CD4-positive, alpha-beta T cell treated with Interleukin-12 subunit alpha and Interleukin-12 subunit beta, for 1 hour (primary cell): ENCODE measurements at places on chromosomes 11 and 22.
A peak's percentile ranks its signal among the peaks of the same experiment; 100 is the strongest.

DNA sequence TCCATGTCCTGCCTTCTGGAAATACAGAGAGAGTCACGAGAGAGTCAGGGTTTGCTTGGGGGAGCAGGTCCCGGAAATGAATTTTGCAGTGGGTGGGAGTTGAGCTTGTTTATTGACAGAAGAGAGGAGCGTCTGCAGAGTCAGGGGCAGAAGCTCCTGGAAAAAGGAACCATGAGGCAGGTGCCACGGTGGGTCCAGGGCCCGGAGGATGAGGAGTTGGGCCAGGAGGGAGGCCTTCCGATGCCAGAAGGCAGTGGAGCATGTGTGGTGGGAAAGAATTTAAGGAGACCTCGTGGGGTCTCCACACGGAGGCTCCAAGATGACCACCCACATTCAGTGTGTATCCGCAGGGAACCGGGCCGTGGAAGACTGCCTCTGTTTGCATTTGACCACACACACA lies 461.2 kb downstream of the BRD1 start:
- DNase-seq, result no peak

- DNase-seq, result no peak
Measured at GRCh38 chr22:18050065-18050464, 25.7 kb upstream of the MICAL3 start.

DNA sequence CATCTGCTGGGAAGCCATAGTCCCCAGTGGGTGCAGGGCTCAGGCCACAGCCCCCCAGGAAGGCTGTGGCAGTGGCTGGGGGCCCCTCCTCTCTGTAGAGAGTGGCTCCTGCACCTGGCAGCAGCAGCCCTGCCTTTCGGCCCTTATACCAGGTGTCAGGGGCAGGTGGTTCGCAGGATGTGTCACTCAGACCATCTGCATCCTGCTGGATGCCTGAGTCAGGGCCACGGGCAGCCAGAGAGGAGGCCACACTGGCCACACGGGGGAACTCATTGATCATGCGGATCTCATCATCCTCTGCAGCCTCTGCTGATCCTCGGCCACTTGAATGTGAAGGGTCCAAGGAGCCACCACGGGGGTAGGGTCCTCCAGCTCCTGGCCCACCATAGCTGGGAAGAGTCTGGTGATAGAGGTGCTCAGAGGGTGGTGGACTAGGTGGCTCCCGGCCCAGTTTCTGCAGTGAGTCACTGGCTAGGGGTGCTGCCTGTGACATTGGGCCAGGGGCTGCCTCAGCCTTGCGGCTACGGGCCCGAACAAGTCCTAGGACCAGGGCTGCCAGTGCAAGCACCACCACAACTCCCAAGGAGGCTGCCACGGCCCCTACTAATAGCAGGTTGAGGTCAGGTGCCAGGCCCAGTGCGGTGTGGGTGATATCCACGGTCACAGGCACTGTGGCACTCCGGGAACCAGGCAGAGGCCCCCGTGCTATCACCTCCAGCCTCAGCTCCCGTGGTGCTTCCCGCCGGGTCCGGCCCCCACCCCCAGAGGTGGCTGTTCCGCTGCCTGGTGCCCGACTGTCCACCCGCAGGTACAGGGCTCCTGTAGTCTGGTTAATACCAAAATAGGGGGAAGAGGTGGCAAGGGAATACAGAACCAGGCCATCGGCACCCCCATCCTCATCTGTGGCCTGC lies 3.3 kb upstream of the TPP1 start:
- DNase-seq, result no peak

GRCh38 chr11:122778148-122778547 lies 60.2 kb upstream of the CRTAM start:
- no peak for DNase-seq

GRCh38 chr22:42844756-42845155 lies 12.3 kb downstream of the ARFGAP3 start:
- DNase-seq, result no peak

- DNase-seq, result no peak
Measured at GRCh38 chr22:27990879-27991278, 71.8 kb upstream of the PITPNB start.

GRCh38 chr11:62652161-62653006 lies 718 bp downstream of the INTS5 start:
- DNase-seq, result peak; percentile 73

- DNase-seq, result no peak
Measured at GRCh38 chr11:17457396-17458173, 19.1 kb downstream of the ABCC8 start.

DNA sequence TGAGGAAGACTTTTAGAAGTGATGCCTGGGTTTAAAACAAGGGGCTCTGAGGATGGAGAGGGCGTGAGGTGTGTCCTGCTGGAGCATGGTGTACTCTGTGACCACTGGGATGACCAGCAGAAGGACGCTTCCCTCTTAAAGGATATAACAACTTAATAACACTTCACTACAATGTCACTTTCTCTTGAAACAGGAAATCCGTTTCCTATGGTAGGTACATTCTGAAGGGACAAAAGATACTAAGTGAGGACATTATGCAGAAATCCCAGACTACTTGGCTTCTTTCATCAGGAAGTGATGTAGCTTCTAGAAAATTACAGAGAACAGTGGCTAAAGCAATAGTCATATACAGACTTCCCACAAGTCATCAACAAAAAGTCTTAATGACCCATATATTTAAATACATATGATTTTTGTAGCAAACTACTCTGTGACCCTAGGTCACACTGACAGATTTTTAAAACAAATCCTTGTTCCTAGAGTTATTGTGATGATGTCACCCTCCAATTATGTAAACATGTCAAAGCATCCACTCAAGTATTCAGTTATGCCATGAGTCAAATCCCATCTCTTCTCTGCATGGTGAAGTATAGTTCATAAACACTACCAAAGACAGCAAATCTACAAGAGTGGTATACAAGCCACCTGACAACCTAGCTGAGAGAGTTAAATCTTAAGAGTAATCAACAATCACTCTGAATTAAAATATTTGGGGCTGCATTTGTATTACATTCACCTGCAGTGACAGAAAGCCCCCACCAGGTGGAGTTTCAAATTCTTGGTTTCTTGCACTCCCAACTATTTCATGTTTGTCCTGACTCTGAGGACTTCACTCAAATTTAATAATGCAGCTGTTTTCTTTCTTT lies 32.8 kb downstream of the PITPNB start:
- peak; percentile 58 for DNase-seq

DNA sequence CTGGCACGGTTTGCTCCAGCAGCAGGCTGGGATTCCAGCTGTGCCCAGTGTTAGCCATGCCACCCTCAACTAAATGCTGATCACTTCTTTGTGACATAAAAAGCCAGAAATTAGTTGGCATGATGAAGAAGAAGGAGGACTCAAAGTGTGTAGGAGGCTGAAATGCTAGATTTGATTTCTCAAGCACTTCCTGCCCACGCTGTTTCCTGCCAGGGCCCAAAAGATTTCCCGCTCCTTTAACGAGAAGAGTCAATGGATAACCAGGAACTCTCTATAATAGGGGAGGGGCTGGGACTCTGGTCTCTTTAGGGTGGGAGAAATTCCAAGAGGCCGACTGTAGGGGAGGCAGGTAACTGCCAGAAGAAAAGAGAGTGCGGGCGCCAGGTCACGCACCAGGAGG lies 26.4 kb downstream of the APOL3 start:
- DNase-seq, result no peak

DNA sequence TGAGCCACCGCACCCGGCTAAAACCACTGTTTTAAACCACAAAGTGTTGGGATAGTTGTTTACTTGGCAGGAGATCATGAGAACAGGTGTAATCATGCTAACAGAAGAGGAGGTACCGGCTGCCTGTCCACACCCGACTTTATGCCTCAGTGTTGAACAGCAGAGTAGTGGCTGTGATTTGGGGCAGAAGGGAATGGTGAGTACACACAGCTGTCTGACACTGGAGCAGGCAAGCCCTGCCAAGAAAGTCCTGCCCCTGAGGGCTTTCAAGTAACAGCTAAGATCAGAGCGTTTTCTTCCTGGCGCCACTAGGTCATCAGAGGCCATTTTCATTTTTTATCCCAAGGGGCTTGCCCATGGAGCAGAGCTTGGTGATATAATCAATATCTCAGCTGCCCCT lies 8.1 kb downstream of the CDKN1C start:
- DNase-seq, result no peak

- no peak for DNase-seq
Measured at GRCh38 chr22:39349967-39350726, at the start of gene SYNGR1. SYNGR1 (plus strand) TSS chr22:39349991; CDS start chr22:39350011, 20 bp downstream.

DNA sequence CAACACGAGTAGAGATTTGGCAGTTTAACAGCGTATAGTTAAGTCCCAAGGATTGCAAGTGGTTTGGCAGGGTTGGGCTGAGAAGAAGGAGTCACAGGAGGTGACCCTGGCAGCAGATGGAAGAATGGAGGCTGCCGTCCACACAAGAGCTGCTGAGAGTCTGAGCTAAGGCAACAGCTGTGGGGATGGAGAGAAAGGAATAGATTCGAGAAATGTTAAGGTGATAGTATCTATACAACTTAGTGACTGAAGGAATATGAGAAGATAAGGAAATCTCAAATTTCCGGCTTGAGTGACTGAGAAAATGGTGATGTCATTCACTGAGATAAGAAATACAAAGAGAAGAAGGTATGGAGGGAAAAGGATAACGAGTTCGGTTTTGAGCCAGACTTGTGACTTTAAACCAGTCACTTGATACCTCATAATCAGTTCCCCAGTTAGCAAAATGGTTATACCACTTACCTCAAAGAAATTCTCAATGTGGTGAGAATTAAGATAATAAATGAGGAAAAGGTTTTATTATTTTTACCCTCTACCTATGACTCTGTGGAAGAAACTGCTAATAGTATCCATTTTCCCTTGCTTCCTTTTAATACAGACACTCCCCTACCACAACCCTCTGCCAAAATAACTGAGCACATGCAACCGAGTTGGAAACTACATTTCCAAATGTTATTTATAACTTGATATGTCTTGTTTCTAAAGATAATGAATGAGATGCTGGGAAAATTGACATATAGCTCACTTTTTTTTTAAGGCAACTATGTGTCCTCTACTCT lies 30.7 kb downstream of the FAM168A start:
- DNase-seq, result no peak

DNA sequence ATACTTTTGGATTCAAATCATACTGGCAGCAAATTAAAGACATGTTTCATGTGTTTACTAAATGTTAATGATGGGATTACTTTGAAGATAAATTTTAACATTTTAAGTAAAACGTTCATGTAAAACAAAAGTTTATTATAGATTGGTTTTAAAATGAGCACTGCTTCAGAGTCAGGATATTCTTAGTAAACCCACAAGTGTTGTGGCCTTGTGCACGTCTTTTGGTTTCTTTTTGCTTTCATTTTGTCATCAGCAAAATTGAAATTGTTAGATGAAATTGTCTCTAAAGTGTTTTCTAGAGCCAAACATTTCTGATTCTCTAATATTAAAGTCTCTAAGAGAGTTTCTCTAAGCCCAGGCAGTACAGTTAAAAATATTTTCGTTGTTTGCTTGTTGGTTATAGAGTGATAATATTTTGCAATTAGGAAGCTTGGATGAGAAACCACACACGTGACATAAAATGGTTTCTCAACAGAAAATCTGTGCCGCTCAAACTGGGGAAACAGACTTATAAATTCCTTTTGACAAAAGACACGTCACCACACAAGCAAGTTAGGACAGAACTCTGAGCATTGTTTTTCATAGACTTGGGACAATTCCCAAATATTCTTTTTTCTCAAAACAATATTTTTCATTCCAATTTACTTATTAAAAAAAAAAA lies 164.4 kb downstream of the TEAD1 start:
- no peak for DNase-seq
